HS-5 (cell line): ENCODE measurements at places on chromosomes 1 and 21.

DNA sequence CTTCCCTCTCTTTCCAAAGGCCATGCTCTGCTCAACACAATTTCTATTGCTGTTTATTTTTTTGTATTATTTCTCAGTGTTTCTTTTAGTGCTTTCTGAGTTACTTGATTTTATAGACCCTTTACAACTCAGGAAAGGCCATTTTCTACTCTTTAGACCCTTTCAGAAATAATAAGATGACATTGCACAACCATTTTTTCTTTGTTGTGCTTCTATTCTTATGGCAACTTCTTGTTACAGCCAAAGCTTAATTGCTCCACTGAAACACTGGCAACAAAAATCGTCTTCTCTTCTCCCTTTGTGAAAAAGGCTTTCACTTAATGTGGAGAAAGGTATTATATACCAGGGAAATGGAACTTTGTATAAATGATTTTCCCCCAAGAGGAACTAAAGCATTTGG lies 39.0 kb upstream of the SAMSN1 start:
- DNase-seq, result no peak

DNA sequence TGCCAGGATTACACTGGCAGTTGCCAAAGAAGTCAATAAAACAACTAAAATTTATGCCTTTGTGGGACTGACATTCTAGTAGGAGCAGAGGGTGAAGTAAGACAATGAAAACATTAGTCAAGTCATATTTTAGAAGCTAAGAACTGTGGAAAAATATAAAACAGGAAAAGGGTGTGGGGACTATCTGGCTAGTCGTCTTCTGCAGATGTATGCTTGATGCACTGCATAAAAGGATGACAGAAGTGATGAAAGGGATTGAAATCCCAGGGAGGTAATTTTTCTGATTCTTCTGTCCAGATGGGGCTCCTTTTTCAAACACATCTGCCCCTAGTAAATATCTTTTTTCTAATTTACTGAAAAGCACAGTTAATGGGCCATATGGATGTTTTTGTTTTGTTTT lies 706.3 kb downstream of the ADGRL2 start:
- no peak for DNase-seq

- DNase-seq, result no peak
Observed at GRCh38 chr21:44063151-44063912, 43.9 kb upstream of the PWP2 start.

- DNase-seq, result no peak
Observed at GRCh38 chr1:54982739-54983138, 2.3 kb downstream of the TMEM61 start.

DNA sequence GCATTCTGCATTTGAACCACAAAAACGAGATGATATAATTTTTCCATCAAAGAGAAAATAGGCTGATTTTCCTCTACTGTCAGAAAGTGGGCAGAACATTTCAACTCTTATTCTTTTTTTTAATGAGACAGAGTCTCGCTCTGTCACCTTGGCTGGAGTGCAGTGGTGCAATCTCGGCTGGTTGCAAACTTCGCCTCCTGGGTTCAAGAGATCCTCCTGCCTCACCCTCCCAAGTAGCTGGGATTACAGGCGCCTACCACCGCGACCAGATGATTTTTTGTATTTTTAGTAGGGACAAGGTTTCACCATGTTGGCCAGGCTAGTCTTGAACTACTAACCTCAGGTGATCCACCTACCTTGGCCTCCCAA lies 11.6 kb downstream of the DSTYK start:
- no peak for DNase-seq
